ENCODE measurements at places on chromosomes 13 and 19. TPM values are rescaled to one million over a fixed set of nuclear protein-coding genes. Genes with fewer than 3 reads are reported as not detected.

- DNase-seq = no peak
Measured at GRCh38 chr13:48258002-48258401, 25.0 kb downstream of the ITM2B start.

Gene LRRC25
- polyA plus RNA-seq = not detected

Gene ZNF730
- 2.9 TPM for polyA plus RNA-seq

DNA sequence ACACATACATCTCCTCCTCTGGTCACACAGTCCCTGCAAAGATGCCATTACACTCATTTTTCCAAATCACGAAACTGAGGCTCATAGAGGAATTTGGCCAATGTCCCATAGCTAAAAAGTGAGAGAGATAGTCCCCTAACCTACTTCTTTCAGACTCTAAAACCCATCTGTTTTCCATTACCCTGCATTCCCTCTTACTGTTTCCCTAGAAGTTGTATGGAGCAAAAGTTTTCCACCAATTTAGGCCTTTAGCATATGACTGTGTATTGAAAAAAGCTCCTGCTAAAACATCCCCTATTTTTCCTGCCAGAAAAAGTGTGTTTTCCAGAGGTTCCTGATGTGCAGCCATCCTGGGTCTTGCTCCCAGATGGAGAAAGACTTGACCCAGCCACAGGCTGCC lies 16.3 kb downstream of the SERP2 start:
- DNase-seq = no peak

GRCh38 chr19:44747739-44748425 lies 626 bp upstream of the BCL3 start:
- DNase-seq = peak; percentile 64

- peak; percentile 40 for DNase-seq
Measured at GRCh38 chr13:75481176-75482069, 546 bp downstream of the TBC1D4 start.

GRCh38 chr19:44570984-44571684 lies 41.7 kb upstream of the CEACAM20 start:
- DNase-seq = peak; percentile 58

All from muscle of arm (tissue), 14 donors.